ENCODE measurements at places on chromosomes 6 and 20. TPM values are rescaled to one million over a fixed set of nuclear protein-coding genes. Genes with fewer than 3 reads are reported as not detected.

Gene SAPCD1
- total RNA-seq = 2.5 TPM

Gene VSTM2L
- total RNA-seq = not detected

Gene FUCA2
- 60.9 TPM for total RNA-seq

Gene SLC25A27
- 0.32 TPM for total RNA-seq

Gene TAF11
- 94.9 TPM for total RNA-seq

Gene DYNLT1
- total RNA-seq = 144 TPM

Gene FAM217A
- not detected for total RNA-seq

Gene PRR18
- total RNA-seq = 0.04 TPM

Gene SIRPB2
- total RNA-seq = not detected

Gene PNPLA1
- total RNA-seq = not detected

Gene ULBP3
- 0.42 TPM for total RNA-seq

Gene EPPIN
- total RNA-seq = not detected

Gene GNAS
- total RNA-seq = 407 TPM

Gene SLC17A9
- 33.6 TPM for total RNA-seq

Gene SYNE1
- total RNA-seq = 19.5 TPM

Gene C6orf163
- 0.79 TPM for total RNA-seq

Gene TMEM217
- 1.6 TPM for total RNA-seq

Gene GJA10
- not detected for total RNA-seq

Gene TINAG
- total RNA-seq = not detected

Gene GINM1
- 27.5 TPM for total RNA-seq

Gene ZBP1
- total RNA-seq = not detected

Gene RIN2
- total RNA-seq = 2.5 TPM

Gene CRISP2
- total RNA-seq = not detected

Gene TAAR2
- total RNA-seq = not detected

Gene CPXM1
- not detected for total RNA-seq

Gene CYP21A2
- 1.5 TPM for total RNA-seq

Gene SOBP
- total RNA-seq = 6.9 TPM

Gene IL17F
- total RNA-seq = not detected

Gene CDSN
- not detected for total RNA-seq
